ENCODE measurements at places on chromosomes 3 and 15. TPM values are rescaled to one million over a fixed set of nuclear protein-coding genes. Genes with fewer than 3 reads are reported as not detected.

NDN gene
- total RNA-seq, result 72.3 TPM

DNA sequence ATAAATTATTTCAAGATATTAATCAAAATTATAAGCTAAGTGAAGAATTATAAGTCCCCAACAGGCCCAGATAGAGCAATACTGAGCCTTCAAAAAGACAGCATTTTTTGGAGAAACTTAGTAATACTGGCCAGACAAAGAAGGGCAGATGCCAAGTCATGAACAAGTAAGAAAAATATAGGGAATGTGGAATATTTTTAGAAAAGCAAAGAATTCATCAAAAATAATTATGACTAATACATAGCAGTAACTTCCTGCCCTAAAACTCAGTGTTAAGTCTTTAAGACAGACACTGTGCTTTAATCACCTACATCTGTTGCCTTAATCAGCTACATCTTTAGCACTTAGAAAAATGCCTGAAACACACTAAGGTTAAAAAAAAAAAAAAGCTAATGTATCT lies 31.2 kb downstream of the DPH6 start:
- no peak for DNase-seq

ETV5 gene
- 12.8 TPM for total RNA-seq

COL6A6 gene
- 31.5 TPM for total RNA-seq

ROPN1 gene
- not detected for total RNA-seq

LAMB2 gene
- total RNA-seq, result 429 TPM

- DNase-seq, result peak; percentile 72
Measured at GRCh38 chr3:195102609-195103467, 168.1 kb downstream of the XXYLT1 start.

GRCh38 chr15:61182946-61183345 lies 46.2 kb downstream of the RORA start:
- DNase-seq, result no peak

DNA sequence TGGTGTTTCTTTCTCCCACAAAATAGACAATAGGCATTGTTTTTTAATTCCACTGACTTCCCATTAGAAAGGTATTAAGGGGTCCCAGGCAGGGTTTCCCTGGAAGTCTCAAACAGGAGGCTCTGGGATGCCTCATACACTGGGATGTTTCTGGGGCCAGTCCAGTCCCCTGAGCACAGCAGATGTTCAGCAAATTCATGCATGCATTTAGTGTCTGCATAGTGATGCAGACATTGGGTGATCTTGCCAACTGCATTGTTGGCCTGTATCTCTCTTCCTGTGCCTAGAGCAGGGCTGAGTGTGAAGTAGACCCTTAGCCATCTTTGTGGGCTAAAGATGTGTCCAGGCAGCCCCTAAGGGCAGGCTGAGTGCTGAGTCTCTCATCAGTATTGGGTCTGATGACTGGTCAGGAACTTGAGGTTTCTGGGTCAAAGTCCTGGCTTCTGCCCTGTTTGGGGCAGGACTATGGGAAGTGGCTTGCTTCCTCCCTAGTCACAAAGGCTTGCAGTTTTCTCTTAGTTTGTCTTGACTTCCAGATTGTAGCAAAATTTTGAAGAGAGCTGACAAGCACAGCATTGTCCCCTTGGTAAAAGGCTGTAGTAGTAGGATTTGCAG lies 56.5 kb downstream of the BSN start:
- DNase-seq, result no peak

IQCF2 gene
- total RNA-seq, result not detected

ZKSCAN7 gene
- total RNA-seq, result 19.5 TPM

RLBP1 gene
- not detected for total RNA-seq

GRCh38 chr15:57215881-57216280 lies 160.4 kb upstream of the CGNL1 start:
- no peak for DNase-seq

DNA sequence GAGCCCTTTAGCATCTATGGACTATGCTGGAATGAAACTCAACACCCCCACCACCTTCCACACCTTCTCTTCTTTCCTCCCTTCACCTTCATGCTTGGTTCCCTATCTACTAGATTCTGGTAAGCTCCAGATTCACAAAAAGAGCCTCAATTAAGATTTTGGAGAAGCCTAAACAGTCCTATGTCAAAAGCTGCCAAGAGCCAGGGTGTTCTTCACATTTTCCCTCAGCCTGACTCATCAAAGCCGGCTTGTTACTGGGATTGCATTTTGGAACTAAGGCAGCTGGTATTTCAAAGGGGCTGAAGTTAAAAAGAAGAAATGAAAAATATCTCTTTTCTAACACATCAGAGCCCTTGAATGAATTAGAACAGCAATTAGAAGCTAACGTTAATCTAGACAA lies 247.7 kb downstream of the MYRIP start:
- DNase-seq, result no peak

DNA sequence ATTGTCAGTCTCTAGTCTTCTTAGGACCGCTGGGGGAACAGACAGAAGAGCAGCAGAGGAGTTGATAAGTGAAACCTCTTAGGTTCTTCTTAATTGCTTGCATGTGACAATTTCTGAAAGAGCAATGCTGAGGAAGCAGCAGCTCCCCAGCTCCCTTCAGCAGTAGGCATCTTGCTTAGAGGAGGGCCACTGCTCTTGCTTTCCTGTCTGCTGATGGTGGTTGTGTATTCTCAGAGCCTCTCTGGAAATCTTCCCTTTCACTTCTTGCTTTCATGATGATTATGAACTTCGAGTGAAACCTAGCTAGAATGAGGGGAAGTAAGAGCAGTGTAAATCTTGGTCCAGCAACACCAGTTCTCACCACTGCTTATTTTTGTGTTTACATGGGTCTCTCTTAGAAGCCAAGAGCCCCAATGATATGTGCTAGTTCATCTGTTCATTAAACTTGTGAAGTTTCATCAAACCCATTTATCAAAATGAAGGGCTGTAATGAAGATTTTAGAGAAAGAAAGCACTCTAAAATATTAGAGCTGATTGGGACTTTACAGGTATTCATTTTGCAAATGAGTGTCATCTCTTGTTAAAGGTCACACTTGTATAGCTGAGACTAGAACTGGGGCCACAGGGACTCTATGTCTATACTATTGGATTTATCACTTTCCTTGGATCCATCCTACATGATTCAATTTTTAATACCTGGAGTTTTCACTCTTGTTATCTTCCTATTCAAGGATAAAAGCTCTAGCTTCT lies 246.7 kb downstream of the LPP start:
- no peak for DNase-seq

GRCh38 chr3:155064920-155065319 lies 15.2 kb upstream of the MME start:
- no peak for DNase-seq

Data from urinary bladder (tissue), 4 donors.